Mesenteric fat pad (tissue), 1 donor: ENCODE measurements at places on chromosomes 11 and 22. TPM values are rescaled to one million over a fixed set of nuclear protein-coding genes. Genes with fewer than 3 reads are reported as not detected.

ME3 gene
- 49.4 TPM for total RNA-seq

- DNase-seq = no peak
Measured at GRCh38 chr22:49930596-49931412, 12.4 kb downstream of the CRELD2 start.

DNA sequence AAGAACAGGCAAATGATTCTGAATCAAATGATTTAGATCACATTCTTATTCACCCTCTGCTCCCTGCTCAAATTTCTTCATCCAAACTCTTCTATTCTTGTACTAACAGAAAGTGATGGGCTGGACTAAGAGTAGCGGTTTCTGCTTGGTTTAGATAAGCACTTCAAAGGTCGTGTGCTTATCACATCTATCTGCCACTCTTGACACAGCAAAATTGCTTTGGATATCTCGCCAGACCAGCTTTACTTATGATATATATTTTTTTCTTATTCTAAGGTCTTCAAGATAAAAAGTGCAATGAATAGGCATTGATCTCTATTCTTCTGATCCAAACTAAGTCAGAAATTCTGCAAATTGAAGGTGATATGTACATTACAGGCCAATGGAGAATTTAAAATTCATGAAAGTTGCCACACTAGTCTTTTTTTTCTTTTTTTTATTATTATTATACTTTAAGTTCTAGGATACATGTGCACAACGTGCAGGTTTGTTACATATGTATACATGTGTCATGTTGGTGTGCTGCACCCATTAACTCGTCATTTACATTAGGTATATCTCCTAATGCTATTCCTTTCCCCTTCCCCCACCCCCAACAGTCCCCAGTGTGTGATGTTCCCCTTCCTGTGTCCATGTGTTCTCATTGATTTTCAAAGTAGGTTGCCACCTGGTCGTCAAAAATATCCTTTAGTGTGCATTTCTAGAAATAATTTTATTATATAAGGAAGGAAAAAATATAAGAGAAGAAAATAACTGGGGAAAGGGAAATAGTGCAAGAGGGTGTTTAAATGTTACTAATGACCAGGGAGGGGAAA is 1941.0 kb upstream of the RAG2 start:
- DNase-seq = no peak

GRCh38 chr11:86639137-86639536 is 33.3 kb downstream of the ME3 start:
- DNase-seq = no peak

UPB1 gene
- 0.32 TPM for total RNA-seq

DNA sequence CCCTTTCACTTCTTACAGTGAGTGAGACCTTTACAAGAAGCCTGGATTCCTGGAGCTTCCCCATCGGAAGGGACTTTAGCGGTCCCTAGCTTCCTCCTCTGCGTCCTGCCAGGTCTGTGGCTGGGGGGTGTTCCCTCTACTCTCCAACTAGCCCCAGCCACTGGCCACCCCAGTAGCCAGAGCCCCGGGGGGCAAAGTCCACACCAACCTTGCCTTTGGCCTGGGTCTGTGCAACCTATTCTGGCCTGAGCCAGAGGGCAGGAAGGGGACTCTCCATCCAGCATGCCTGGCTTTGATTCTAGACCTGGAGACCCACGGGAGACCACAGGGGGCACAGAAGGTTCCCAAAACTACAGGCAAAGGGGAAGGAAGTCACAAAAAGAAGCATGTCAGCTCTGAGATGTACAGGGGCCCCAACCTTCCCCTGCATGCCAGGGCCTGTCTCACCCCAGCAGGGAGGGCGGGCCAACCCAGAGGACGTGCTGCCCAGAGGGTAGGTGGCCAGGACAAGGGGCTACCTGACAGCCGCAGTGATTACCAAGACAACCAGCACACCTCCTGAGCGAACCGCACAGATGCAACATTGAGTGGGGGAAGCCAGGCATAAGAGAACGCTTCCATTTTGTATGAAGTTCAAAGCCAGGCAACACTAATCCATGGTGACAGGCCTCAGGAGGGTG is 52.4 kb downstream of the DSCAML1 start:
- DNase-seq = no peak

DNA sequence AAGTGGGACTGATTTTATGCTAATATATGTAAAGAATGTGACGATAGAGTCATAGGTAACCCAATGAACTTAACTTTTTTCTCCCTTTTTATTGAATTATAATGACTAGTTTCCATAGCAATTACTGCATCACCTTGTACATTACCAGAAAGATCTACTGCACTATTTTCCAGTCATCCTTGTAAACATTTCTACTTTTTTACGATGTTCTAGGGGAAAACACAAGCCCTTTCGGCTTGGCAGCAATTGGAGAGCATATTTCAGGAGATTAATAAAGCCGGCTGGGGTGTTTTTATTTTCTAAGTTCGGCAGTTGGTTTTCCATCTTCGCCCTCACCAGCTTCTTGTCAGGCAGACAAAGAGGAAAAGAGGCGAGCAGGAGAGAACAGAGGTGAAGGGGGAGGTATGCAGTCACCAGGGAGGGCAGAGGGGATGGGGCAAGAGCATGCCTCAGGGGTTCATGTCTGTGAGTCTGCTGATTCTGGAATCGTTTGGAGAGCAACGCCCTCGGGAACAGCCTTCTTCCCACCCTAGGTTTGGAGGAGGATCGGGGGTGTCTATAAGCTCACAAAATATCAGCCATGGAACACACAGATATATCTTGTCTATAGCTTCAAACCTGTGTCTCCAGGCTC is 476.4 kb downstream of the MIAT start:
- no peak for DNase-seq

DNA sequence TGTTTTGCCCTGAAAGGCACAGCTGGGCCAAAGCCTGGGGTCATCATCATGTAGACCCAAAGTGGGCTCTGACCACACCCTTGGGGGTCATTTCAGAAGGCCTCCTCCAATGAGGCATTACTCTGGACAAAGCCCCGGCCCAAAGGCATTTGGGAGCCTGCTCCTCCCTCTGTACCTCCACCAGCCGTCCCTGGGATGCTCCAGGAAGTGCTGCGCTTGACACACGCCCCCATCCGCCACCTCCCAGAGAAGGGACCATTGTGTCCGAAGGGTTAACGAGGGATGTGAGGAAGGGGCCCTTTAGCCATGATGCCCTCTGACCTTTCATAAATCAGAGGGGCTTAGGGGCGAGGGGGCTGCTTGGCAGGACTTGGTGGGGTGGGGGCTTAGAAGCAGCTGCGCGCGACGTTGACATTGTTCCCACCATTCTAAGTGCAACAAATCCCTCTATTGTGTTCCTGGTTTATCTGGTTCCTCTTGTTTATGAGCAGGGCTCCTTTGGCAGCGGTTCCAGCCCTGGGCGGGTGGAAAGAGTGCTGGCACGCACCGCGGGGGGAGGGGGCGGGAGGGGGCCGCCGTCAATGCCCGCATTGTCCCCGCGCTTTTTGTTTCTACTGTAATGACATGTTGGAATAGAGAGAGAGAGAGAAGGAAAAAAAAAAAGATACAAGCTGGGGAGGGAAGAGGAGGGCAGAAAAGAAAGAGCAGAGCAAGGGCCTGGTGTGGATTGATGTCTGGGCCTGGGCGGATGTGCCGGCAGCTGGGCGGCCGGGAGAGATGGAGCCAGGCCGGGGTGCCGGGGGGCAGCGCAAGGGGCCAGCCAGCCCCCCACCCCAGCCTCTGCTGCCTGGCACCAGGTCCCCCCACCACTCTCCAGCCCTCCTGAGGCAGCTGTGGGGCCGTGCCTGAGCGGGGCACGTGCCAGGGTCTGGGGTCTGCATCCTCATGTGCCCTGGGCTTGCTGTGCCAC is 32.1 kb upstream of the SOX10 start:
- no peak for DNase-seq

- DNase-seq = no peak
Measured at GRCh38 chr11:79960461-79960860, 519.6 kb upstream of the TENM4 start.

- DNase-seq = no peak
Measured at GRCh38 chr11:35742707-35743454, 80.3 kb downstream of the TRIM44 start.

DNA sequence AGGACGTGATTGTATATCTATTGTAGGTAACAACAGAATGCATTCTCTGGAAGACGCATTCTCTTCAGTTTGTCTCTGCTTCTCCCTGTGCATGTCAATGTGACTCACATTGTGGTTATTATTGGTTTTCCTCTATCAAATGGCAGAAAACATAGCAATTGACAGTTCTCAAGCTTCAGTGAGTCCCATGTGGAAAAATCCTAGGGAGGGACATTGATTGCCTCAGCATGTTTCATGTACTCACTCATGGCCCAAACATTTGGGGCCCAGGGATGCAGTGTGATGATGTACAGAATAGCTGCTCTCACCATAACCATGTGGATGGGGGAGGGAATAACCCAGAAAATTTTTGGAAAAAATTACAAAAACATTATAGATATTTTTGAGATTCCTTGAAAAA is 9.3 kb upstream of the ARL14EP start:
- no peak for DNase-seq

- no peak for DNase-seq
Measured at GRCh38 chr11:109708184-109708583, 286.2 kb downstream of the C11orf87 start.

DDI1 gene
- total RNA-seq = not detected

- no peak for DNase-seq
Measured at GRCh38 chr11:30291331-30291730, 31.6 kb upstream of the ARL14EP start.

PUS3 gene
- 12.1 TPM for total RNA-seq

- DNase-seq = no peak
Measured at GRCh38 chr11:77172666-77172982, 44.6 kb downstream of the MYO7A start.

GRCh38 chr22:38462960-38463784 is 4.7 kb upstream of the KDELR3 start:
- DNase-seq = no peak

GRCh38 chr22:26573026-26573662 is 16.8 kb downstream of the TPST2 start:
- DNase-seq = no peak

TREH gene
- total RNA-seq = not detected

- no peak for DNase-seq
Measured at GRCh38 chr22:27397036-27397953, 404.3 kb downstream of the MN1 start.

DNA sequence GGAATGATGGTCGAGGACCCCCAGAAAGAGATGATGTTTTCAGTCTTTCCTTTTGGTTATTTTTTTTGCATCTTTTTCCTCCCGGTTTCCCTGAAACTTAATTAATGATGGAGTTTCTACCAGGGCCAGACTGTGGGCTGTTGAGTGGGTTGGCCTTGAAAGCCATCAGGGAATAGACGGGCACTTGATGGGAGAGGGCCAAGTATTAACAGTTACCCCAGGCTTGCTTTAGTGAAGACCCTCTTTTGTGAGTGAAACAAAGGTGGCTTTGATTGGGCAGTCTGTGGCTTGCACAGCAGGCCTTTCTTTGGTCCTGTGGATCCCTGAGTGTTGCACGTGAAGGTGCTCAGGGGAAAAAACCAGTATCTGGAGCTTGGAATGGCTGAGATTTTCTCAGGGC is 56.9 kb downstream of the AMOTL1 start:
- no peak for DNase-seq

- no peak for DNase-seq
Measured at GRCh38 chr11:73034777-73035176, 107.3 kb downstream of the FCHSD2 start.

DNA sequence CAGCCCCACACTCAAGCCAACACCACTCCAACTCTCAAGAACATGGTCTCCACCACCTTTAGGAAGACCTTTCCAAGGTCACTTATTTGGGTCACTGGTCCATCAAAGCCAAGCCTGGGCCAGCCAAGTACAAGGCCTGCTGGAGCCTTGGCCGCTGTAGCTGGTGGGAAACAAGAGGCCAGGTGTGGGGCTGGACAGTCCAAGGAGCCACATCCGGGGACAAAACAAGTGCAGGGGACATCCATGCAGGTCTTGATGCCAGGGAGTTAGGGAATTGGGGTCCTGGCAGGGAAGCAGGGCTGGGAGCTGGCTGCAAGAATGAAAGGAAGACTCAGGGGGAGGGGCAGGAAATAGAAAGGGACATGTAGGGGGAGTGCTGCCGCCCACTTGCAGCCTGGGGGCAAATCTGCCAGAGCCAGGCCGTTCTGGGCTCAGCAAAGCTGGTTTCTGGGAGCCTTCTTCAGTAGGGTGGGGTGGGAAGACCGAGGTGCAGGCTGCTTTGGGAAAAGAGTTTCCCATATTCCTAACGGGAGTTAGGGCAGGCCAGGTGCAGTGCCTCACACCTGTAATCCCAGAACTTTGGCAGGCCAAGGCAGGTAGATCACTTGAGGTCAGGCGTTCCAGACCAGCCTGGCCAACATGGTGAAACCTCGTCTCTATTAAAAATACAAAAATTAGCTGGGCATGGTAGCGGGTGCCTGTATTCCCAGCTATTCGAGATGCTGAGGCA is 69.5 kb upstream of the ATXN10 start:
- DNase-seq = no peak

DNA sequence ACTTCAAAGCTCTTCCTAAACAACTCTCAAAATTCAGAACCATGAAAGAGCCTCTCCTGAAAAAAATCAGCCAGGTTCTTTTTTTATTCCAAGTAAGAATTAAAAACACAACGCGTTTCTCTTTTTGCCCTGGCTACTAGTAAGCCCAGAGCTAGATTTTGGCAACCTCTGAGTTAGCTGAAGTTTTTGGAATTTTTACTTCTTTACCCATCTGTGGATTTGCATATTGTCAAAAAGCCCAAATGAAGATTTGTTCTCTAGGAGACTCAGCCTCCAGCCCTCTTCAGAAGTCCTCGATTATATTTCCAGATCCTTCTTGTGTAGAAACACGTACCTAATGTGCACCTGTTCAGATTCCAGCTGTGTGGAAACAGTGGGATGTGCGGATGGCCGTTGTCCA is 517.9 kb downstream of the TBC1D22A start:
- DNase-seq = no peak

SLC22A9 gene
- total RNA-seq = not detected

- peak; percentile 84 for DNase-seq
Measured at GRCh38 chr11:119427279-119427678, 4.3 kb upstream of the THY1 start.

GRCh38 chr22:37932821-37933578 is 20.4 kb downstream of the C22orf23 start:
- no peak for DNase-seq

- DNase-seq = no peak
Measured at GRCh38 chr11:130308059-130308458, 6.7 kb downstream of the ZBTB44 start.

GRCh38 chr11:122665861-122666260 is 10.3 kb downstream of the UBASH3B start:
- DNase-seq = no peak

RNF121 gene
- 27.2 TPM for total RNA-seq

DNA sequence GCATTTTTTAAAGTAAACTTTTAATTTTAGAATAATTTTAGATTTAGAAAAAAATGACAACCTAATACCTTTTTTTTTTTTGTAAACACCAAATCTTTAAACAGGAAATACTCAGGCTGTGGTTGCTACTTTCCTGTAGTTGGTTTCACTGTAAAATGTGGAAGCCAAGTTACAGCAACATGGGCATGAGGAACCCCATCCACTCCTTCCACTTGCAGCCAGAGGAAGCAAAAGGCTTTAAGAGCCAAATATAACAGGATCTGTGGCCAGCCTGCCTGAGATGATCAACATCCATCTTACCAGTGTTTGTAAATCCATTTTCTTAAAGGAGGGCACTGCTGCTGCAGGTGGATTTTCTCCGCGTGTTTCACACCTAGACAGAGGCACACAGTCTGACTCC is 66.2 kb downstream of the TNRC6B start:
- no peak for DNase-seq

GSTT2 gene
- total RNA-seq = not detected

- DNase-seq = no peak
Measured at GRCh38 chr11:69801513-69802335, 17.5 kb downstream of the FGF3 start.
